ENCODE measurements at places on chromosomes 5 and 9. TPM values are rescaled to one million over a fixed set of nuclear protein-coding genes. Genes with fewer than 3 reads are reported as not detected.
A peak's percentile ranks its signal among the peaks of the same experiment; 100 is the strongest.

GRCh38 chr5:150853561-150853960 lies 7.2 kb downstream of the IRGM start:
- DNase-seq = no peak

The CCDC187 gene
- under 0.01 TPM for total RNA-seq

DNA sequence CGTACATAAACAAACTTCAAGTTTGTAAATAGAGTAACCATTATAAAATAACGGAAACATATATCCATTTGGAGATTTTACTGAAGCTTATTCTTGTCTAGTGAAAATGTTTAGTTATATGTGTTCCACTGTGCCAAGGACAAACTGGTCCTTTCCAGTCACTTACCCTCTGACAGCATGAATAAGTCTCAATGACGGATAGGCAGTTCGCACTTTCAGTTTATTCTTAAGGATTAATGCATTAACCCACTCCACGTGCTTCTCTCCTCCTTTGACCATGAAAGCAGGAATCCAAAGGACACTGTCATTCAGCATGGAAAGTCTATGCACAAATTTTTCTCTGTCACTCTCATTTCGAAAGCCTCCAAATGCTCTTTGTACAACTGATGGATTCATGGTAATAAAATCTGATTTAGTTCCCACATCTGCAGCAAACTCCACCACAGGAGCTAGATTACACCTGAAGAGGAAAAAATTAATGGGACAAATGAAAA lies 47.1 kb downstream of the ST8SIA4 start:
- DNase-seq = no peak

DNA sequence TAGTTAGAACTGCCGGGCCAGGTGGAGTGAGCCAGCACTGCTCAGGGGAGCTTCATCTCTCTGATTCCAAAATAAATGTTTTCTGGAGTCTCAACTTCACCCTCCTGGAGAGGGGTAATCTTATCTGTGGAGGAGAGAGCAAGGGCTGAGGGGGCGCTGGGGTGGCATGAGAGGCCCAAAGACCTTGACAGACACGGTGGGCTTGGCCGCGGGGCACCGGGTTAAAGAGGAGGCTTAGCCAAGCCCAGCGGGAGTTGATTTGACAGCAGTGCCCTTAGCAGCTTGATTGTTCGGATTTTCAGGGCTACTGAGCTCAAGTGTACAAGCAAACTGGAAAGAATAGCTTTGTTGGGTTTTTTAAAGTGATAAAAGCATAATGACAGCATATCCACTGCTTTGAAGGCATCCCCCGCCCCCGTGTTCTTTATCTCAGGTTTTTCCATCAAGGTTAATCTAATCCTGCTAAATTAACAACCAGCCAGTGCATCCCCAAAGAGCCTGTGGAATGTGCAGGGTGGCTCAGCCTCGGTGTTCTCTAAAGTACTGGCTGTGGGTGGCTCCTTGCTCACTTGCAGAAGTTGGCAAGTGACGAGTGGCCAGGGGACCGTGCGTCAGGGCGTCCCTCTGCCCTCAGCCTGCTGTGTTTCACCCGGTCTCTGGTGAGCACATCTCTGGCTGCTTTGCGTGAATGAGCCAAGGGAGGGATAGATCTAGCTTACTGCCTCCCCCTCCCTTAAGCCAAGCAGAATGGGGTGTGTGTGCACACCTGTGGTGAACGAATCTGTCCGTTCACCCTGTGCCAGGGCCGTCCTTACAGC lies 5.5 kb downstream of the QRFP start:
- DNase-seq = no peak

The FAM153A gene
- total RNA-seq = not detected

The CXXC5 gene
- 79.5 TPM for total RNA-seq

DNA sequence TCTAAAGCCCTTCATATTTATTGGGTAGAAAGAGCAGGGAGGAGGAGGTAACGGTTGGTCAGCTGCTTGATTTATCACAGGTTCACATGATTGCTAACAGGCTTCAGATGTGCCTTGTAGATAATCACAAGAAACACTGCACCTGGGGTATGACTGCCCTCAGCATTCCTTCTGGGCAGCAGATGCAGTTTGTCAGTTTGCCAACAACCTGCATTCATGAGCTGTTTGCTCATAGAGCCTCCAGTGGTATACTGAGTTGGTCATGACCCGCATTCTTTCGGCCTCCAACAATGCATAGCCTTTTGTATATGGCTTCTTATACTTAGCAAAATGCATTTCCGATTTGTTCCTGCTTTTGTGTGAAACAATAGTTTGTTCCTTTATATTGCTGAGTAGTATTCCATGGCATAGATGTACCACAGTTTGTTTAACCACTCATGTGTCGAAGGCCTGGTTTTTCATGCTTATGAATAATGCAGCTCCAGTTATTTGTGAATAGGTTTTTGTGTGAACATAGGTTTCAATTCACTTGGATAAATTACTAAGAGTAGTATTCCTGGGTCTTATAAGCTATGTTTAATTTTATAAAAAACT lies 83.6 kb downstream of the ARHGEF28 start:
- DNase-seq = no peak

DNA sequence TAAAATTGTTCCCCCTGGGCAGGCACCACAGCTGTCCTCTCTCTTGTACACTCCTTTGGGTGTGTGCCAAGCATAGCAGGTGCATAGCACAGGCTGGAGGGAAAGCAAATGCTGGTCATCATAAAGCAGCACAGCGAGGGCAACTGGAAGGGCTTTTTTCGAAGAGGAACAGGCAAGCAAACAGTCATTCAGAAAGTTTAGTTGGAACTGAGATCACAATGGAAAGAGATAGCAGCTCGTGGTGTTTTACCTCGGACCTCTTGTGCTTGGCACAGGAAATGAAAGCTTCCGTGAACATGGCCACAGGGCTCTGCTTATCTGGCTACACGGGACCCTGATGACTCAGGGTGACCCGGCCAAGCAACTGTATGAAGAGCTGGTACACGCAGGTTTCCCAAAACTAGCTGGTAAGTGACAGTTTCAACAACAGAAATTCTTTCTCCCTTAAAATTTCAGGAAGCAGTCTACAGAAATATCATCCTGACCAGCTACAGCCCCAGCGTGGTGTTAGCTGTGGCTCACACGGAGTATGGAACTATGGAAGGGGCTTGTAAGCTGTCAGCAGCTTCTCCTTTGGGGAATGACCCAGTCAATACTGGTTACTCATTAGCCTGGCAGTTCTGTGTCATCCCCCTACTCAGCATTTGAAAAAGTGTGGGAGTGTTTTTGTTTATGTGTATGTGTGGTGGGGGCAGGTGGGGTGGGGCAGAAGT lies 48.1 kb downstream of the POC5 start:
- no peak for DNase-seq

The ANKRD34B gene
- not detected for total RNA-seq

DNA sequence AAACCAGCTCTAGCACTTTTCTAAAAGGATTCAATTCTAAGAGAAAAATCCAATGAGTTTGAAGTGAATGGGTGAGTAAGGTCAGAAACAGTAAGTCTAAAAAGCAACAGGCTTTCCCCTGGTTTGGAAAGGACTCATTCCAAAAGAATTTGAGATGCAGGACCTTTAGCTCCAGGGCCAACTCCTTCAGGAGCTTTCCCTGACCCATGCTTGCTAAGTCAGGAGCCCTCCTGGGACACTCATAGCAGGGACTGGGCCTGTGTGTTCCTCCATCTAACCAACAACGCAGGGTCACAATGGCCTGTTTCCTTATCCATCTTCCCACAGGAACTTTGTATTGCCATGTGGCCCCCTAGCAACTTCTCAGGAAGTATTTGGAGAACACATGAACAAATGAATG lies 198.8 kb downstream of the FRMD3 start:
- no peak for DNase-seq

GRCh38 chr9:107972346-107972745 lies 482.8 kb upstream of the KLF4 start:
- DNase-seq = peak; percentile 47

DNA sequence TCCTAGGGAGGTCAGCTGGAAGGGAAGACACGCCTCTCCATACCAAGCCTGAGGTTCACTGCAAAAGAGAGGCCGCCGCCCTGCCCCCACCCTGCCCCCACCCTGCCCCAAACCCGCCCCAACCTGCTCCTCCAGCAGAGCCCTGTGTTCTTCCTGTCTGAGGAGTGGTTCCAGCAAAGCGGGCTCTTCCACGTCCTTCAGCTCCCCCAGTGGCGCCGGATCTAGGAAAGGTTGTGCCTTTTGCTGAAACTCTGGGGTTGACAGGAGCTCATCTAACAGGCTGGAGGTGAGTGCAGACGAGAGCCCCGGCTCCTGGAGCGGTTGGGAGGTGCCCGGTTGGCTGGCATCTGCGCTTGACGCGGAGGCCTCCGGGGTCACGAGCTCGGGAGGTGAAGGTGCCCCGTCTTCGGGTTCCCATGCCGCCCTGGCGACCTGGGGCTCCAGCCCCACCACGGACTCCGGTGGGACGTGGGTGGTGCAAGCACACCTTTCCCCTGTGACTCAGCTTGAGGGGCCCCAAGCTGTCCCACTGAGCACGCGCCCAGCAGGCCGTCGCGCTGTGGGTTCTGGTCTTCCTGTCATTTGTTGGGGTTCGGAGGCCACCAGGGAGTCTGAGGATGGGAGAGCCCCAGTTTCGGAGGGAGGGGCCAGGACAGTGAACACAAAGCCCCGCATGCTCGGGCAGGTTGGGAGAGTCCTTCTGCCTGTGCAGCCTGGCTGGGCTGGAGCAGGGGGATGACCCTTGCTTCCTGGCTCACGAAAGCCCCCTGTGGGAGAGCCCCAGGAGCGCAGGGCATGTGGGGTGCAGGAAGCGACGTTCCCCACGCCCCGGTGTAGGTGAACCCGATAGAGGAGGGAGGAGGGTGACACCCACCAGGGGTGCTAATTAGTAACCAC lies 1467.1 kb downstream of the FOXD4L5 start:
- no peak for DNase-seq

GRCh38 chr9:130054325-130054786 lies 650 bp downstream of the GPR107 start:
- DNase-seq = peak; percentile 13

All from fibroblast of villous mesenchyme (primary cell).